ENCODE measurements at places on chromosomes 2 and 18.
A peak's percentile ranks its signal among the peaks of the same experiment; 100 is the strongest.

GRCh38 chr2:190780594-190780993 lies 100.0 kb upstream of the GLS start:
- no peak for DNase-seq

- DNase-seq, result no peak
Observed at GRCh38 chr2:101815154-101815553, 117.6 kb downstream of the MAP4K4 start.

- no peak for DNase-seq
Observed at GRCh38 chr18:57544936-57545660, 41.4 kb downstream of the FECH start.

DNA sequence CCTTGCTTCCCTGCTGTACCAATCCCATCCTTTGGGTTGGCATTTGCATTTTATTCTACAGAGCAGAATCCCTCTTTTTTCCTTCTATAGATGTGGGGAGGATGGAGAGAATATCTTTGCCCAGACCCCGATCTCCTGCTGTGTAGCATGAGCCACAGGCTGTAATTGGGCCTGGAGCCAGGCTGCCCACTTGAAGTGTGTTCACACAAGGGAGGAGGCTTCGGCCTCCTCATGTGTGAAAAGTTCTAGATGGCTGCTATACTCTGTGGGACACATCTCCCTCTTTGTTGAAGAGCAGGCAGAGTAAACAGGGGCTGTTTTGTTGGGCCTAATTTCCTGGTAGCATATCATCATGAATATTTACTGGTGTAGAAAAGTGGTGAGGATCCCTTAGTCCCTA lies 126.3 kb downstream of the XRCC5 start:
- no peak for DNase-seq

DNA sequence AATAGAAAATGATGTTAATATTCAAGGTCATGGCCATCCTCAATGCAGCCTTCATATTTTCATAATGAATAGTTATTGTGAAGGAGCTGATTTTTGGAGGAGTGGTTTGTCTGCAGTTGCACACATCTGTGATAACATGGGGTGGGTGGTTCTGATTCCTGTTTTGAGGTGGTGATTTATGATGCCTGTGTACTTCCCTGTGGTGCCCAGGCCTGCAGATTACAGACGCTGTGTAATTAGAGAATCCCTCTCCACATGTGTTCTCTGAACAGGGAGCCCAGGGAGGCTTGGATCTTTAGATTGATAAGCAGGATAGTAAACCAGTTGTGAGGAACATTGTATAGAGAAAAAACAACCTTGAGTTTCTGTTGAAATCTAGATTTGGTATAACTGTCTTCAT lies 117.5 kb downstream of the AGAP1 start:
- no peak for DNase-seq

DNA sequence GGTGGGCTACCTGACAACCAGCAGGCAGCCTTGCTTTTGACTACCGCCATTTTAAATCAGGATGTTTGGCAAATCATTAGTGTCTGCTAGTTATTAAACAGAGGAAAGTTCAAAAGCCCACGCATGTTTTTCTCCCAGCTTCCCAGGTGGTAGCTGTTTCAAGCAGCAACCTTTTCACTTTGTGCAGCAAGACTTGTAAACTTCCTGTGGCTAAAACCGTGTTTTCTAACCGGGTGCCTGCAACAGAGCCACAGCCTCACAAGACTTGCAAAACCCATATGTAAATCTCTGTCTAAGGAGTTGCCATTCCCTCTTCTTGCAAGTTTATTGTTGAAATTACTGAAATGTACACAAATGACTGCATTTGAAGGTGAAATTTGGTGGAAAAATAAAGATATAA lies 633.1 kb downstream of the BCL11A start:
- no peak for DNase-seq

DNA sequence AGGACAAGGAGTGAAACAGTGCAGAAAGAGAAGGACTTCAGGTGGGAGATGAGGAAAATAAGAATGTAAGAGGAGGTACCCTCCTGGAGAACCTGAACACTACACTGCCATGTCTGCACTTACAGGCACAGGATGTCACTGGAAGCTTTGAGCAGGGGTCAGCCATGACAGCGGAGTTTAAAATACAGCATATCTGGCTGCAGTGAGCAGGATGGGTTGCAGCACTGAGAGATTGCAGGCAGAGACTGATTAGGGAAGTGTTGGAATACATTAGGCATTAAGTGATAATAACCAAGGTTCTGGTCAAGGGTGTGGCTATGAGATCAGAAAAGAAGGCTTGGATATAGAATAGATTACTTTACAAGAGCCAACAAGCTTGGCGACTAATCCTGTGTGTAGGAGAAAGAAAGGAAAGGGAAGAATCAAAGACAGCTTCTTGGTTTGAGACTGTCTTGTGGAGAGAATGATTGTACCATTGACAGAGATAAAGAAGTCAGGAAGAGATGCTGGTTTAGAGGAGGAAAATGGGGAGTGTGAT lies 171.1 kb upstream of the RBMS1 start:
- no peak for DNase-seq

GRCh38 chr2:222711315-222711940 lies 40.0 kb downstream of the MOGAT1 start:
- DNase-seq, result no peak

GRCh38 chr2:216606551-216607276 lies 26.5 kb upstream of the IGFBP2 start:
- DNase-seq, result peak; percentile 6

Data from stimulated activated CD8-positive, alpha-beta memory T cell treated with anti-CD3 and anti-CD28 coated beads, Interleukin-15, amount 100 ng/mL, for 24 hours (primary cell).